Fibroblast of lung (primary cell): ENCODE measurements at places on chromosomes 2 and 18. TPM values are rescaled to one million over a fixed set of nuclear protein-coding genes. Genes with fewer than 3 reads are reported as not detected.

FBLN7 gene
- 4.6 and 5.1 TPM in 2 replicates for polyA plus RNA-seq

HOXD10 gene
- not detected in 2 replicates for polyA plus RNA-seq

SPATA3 gene
- not detected in 2 replicates for polyA plus RNA-seq

CFAP53 gene
- 0.11 and 0.16 TPM in 2 replicates for polyA plus RNA-seq

HTRA2 gene
- polyA plus RNA-seq, result 18.8 and 25.4 TPM in 2 replicates

ATF2 gene
- 40.6 and 64.5 TPM in 2 replicates for polyA plus RNA-seq
